ENCODE measurements at places on chromosomes 5 and 9.

DNA sequence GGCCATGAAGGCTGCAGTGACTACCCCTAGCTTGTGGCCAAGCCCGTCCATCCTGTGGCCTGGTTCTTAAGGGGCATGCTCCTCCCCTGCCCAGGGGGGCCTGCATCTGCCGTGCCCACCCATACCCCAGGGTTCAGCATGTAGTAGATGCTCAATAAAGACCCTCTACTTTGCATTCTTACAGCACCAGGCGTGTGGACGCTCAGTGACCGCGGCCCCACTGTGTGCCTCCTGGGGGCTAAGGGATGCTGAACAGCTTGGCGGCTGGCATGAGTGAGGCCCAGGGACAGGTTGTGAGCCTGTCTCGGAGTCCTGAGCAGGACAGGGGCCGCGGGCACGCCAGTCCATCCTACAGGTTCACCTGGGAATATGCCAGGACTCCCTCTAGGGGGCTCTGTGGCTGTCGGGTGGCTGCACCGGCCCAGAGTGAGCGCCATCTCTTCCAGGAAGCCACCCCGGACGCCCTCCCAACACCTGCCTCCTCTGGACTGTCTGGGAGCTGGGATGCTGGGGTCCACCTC, 9.1 kb downstream of the NOTCH1 start:
- no peak for DNase-seq

- DNase-seq: no peak
These were observed 44.2 kb downstream of the IL31RA start for GRCh38 chr5:55895346-55895745.

GRCh38 chr9:68585034-68585761, 44.5 kb upstream of the TMEM252 start:
- no peak for DNase-seq

- no peak for DNase-seq
These were observed 67.8 kb downstream of the COL23A1 start for GRCh38 chr5:178522361-178522760.

GRCh38 chr5:177412603-177413233, 3.4 kb upstream of the F12 start:
- no peak for DNase-seq

- DNase-seq: no peak
These were observed 28.0 kb downstream of the HRH2 start for GRCh38 chr5:175685701-175686350.

DNA sequence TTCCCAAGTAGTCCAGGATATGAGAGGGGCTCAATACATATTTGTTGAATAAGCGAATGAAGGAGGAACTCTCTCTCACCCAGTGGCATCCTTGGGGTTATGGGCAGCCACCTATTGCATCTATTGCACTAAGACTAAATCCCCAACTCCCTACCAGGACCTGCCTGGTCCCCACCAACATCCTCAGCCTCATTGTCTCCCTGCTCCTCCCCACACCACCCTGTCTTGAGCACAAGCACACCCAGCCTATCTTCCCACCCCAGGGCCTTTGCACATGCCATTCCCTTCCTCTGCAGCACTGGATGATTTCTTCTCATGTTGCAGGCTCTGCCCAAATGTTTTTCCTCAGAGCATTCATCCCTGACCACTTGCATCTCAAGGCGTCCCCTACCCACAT, 133.8 kb downstream of the BARX1 start:
- no peak for DNase-seq

DNA sequence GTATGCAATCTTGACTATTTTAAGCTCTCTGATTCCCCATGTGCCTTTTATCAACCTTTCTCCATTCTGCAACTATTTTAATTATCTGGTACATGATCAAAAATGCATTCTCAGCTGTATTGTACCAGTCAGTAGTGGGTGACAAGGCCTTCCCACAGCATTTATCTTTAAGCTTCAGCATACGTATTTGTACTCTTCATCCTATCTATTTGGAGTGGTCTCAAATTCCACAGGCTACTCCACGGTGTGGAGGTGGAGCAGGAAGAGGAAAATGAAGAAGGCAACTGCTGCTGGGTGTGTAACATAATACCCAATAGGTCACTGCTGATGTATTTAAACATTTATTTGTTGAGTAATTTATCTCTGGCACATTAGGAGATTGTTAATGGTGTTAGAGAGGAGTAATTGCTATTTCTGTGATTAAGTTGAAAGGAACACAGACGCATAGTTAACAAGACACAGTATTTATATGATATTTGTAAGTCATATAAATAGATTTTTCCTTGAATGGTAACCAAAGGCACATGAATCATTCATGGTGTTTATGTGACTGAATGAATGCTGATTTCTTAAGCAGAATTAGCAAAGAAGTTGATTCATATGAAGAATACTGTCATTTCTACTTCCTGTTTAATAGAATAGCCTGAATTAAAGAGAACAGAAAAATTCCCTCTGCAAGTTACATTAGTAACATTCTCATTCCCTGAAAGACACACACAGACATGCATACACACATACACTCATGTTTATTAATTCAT, 153.8 kb upstream of the NR3C1 start:
- no peak for DNase-seq

DNA sequence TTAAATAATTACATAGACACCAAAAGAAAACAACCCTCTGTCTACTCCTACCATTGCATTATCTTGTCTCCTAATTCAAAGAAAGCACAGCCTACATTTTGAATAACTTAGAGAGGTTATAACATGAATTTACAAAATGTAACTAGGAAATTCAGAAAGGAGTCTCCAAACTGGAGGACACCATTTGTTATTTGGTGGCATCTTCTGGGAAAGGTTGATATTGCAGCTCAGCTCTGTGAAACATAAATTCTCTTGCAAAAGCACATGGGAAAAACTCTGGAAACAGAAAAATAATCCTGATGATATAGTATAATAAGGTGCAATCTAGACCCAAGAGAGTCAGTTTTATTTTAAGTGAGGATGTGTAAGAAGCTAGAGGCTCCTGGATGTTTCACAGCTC, 215.3 kb downstream of the MLLT3 start:
- no peak for DNase-seq

DNA sequence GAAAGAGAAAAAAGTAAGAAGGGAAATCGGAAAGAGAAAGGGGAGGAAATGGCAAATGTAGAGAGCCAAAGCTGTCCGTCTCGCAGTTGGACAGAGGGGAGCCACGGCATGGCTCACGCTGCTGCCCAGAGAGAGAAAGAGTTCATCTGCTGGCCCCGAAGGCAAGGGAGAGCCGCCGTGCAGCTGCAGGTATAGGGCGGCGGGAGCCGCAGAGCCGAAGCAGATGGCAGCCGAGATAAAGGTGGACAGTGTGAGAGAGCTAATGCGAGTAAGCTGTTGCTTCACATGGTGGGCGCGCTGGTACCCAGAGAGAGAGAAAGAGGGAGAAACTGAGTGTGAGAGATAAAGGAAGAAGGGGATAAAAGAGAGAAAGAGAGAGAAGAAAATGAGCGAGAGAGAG, 188.4 kb upstream of the PPP1R26 start:
- DNase-seq: no peak

DNA sequence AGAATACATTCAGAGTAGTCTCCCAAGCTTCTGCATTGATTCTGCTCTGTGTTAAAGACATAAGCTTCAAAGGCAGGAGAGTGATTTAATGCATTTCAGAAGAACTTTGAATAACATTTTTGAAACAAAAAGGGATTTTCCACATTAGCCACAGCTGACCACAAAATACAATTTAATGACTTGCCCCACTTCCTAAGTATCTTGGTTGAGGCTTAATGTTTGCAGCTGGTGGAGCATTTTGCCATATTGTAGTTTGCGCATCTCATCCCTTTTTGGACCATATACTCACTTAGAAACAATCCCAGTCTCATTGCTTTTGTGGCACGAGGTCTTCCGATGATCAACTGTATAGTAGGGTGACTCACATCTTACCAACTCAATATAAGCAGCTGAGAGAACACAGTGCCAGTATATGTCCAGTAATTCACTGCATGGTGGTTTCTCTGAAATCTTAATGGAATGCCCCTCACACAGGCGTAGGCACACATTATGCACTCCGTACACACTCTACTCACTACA, 455.8 kb upstream of the PTGER4 start:
- DNase-seq: no peak

GRCh38 chr9:37943345-37944265, 39.7 kb upstream of the SLC25A51 start:
- no peak for DNase-seq

DNA sequence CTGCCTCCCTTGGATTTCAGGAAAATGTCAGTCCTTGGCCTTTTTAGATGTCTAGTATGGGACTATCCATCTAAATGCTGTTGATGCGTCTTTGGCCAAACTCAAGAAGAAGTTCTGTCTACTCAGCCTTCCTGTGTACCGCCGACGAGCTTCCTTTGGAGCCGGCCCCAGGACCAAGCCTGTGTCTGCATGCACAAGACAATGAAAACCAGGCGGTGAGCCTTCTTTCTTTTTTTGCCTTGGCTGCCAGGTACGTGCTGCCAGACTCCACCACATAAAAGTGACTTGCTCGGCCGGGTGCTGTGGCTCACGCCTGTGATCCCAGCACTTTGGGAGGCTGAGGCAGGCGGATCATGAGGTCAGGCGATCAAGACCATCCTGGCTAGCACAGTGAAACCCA, 6.0 kb upstream of the NEURL1B start:
- DNase-seq: no peak

- DNase-seq: peak; percentile 70
These were observed 10.8 kb downstream of the TSPAN17 start for GRCh38 chr5:176658007-176658599.

DNA sequence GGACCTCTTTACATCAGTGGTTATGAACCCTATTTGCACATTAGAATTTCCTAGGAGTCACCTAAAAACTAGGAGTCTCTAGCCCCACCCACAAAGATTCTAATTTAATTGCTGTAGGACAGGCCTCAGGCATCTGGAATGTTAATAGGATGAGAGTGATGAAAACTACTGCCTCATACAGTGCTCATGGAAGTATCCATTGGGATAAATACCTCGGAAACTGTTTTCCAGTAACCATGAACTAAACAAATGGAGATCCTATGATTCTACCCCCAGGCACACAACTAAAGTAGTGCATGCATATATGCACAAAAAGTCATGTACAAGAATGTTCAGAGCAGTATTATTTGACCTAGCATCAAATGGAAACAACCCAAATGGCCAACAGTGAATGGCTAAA, 286.3 kb downstream of the DNAH5 start:
- DNase-seq: no peak

DNA sequence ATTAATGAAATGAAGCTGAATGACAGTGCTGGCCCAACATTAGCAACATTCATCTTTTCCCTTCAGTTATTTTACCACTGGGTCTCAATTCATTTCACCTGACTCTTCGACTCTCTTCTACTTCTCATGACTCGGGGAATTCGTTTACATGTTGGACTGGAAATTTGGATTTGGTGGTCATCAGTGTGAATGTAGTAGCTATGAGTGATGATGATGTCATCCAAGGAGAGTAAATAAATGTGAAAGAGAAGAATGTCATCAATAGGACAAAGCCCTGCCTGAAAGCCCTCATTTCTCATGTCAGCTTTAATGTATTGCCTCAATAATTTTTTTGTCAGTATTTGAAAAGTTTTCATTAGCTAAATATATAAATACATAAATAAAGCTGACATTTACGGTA, 21.9 kb upstream of the CFAP95 start:
- no peak for DNase-seq

GRCh38 chr9:71647094-71647591, 121.2 kb downstream of the CEMIP2 start:
- DNase-seq: peak; percentile 38

- DNase-seq: no peak
These were observed 25.6 kb upstream of the POU4F3 start for GRCh38 chr5:146313027-146313426.

- no peak for DNase-seq
These were observed 500.0 kb downstream of the CAAP1 start for GRCh38 chr9:26392639-26393038.

DNA sequence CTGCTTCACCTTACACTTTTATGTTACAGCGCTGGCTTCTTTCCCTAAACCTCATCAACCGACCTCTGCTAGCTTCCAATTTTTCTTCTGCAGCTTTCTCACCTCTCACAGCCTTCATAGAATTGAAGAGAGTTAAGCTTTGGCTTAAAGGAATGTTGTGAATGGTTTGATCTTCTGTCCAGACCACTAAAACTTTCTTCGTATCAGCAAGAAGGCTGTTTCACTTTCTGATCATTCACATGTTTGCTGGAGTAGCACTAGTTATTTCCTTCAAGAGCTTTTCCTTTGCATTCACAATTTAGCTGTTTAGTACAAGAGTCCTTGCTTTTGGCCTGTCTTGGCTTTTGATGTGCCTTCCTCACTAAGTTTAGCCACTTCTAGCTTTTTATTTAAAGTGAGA, 49.5 kb downstream of the NR3C1 start:
- DNase-seq: no peak

DNA sequence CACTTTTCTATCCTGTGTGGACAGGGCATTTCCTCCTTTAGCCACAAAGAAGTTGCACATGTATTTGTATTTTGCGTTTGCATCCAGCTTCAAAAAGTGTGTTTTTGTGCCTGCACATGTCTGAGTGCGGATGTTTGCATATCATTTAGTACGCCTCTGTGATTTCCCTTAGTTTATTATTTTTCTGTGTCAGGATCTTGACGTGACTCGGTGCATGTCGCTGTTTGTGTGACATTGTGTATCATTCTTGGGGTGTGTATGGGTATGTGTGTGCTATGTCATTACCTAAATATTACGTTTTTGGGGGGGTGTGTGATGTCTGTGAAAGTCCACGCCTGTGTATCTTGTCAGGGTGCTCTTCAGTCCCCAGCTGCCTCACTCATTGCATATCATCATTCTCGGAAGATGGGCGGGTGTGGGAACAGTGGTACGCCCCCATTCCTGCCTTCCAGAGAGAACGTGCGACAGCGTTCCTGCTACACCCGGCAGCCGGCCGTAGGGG, 416 bp upstream of the PAIP2 start:
- DNase-seq: no peak

- DNase-seq: no peak
These were observed 48.3 kb downstream of the ATPSCKMT start for GRCh38 chr5:10201223-10201868.

DNA sequence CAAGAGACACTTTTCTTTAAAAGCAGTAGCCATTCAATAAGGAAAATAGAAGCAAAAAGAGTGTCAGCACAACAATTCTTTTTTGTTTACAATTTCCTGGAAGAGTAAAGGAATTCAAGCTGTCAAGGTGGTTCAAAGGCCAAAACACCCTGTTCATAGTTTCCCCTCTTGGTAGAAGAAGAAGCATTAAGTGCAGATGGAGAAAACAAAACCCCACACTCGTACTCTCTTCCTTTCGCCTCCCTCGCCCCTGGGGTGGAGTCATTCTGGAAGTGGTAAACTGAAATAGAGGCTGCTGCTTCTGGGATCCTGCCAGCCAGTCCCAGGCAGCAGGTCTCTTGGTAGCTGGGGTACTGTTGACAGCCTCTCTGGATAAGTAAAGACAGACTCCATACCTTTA, 105.0 kb downstream of the ANKRD55 start:
- DNase-seq: no peak

All from occipital lobe (tissue), 3 donors.